ENCODE measurements at places on chromosomes 6 and 20.
A peak's percentile ranks its signal among the peaks of the same experiment; 100 is the strongest.

- no peak for DNase-seq
Observed at GRCh38 chr6:17045581-17046322, 56.1 kb upstream of the STMND1 start.

- DNase-seq: no peak
Observed at GRCh38 chr6:142440600-142441293, 138.9 kb downstream of the ADGRG6 start.

DNA sequence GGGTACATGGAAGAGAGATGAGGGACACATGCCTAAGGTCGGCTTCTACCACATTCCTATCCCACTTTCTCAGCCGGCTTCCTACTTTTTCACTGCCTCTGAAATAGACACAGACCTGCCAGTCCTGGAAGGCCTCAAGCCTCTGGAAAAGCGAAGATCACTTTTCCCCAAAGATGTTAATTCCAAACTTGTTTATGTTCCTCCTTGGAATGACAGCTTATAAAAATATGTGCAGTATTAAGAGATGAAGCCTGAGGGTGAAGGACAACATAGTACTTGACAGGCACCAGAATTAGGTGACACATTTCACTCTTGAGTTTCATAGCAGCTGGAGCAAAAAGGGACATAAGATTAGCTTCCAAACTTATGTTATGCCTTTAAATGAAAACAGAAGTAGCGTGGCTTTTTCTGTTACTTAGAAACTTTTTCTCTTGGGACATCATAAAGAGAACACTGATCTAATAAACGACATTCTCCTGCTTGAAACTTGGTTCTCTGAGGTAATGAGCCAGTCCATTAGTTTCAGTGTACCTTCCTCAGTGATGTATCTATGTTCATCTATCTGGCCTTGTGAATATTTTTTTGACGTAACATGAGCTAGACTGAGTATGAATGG is 25.3 kb downstream of the FOXO3 start:
- no peak for DNase-seq

DNA sequence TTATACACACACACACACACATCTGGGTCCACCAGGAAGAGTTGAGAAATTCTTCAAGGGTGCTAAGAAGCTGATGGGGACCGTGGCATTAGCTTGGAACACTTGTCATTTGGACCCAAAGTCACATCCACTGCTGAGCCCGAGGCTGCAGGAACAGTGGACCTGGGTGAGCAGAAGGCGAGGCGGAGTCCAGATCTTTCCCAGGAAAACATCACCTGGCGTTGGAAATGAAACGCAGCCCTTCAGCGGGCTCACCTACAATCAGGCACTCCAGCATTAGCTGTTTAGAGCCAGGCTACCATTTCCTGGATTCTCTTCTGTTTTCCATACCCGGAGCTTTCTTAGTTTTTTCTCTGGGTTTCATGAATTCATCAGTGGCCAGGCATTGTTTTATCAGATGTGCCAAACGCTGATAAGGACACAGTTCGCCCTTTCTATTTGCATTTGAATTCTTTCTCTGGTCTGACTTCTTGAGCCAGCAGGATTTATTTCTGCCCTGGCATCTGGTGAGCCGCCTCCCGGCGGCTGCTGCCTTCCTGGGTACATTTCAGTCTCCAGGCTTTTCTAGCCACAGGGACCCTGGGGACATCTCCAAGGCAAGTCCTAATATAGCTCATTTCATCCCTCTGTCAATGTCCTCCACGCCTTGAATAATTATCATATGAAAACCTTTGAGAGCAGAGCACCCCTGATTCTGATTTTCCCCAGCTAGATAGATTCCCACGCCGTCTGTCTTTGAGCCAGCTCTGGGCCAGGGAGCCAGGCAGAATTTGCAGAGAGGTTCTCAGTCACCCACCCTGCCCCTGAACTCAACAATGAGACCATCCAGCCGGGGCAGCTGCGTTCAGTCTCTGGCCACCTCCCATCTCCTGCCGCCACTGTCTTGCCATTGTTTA is 170.9 kb downstream of the TTLL2 start:
- peak; percentile 84 for DNase-seq

GRCh38 chr20:49641683-49642656 is 71.7 kb downstream of the B4GALT5 start:
- DNase-seq: no peak
